NCI-H446 treated with DMSO at 0.1 percent for 48 hours (cell line): ENCODE measurements at places on chromosomes 7 and 10.

- no peak for DNase-seq
Observed at GRCh38 chr7:33970536-33970935, 65.2 kb downstream of the BMPER start.

- no peak for DNase-seq
Observed at GRCh38 chr7:24573554-24574338, 494 bp downstream of the PALS2 start.

GRCh38 chr7:18361756-18362155, 133.8 kb upstream of the HDAC9 start:
- DNase-seq, result no peak

DNA sequence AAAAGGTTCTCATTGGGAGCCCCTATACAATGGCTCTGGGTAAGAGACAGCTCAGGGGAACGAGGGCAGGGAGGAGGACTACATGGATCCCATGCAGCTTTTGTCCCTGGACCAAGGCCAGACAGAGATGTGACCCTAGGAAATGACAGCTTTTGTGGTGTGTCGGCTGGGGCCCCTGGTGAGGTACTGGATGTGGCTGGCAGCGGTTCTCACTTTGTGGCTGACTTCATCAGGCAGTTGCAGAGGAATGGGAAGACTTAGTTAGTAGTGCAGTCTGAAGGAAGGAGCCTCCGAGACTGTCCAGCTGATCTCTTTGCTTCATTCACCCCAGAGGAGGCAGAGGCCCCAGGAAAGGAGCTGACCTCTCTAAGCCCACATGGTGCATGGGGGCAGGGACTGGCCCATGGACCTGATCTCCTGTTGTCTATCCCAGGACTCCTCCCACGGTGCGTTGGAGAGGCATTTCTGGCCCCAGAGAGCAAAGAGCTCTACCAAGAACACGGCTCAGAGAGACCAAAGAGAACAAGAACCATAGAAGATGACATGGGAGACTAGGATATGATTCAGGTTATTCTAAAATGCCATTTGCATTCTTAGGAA, 202.9 kb downstream of the RPS24 start:
- DNase-seq, result no peak

GRCh38 chr7:128000854-128001265, 30.4 kb downstream of the LRRC4 start:
- no peak for DNase-seq

DNA sequence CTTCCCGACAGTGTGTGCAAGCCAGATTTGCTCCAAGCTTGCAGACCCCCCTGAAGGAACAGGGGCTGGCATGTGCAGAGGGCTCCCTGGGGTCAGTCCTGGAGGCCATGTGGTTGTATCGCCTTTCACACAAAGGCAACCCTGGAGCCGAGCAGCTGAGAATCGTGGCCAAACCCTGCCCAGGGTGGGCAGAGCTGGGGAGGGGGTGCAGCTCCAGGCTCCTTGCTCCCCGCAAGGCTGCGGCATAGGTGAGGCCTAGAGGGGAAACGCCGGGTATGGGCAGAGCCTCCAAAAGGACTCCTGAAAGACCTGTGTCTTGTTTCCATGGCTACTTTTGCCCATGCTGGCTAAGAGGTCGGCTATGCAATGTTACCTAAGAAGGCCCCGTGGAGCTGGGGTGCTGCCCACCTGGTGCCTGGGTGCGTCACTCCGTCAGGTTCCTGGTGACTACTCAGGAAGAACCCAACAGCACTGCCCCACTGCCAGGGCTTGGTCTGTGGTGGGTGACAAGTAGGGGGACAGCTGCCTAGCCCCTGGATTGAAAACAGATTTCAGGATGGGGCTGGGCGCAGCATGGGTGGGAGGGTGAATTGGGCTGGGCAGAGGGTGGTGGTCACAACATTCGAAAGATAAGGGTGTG, 171.0 kb upstream of the SHH start:
- no peak for DNase-seq

DNA sequence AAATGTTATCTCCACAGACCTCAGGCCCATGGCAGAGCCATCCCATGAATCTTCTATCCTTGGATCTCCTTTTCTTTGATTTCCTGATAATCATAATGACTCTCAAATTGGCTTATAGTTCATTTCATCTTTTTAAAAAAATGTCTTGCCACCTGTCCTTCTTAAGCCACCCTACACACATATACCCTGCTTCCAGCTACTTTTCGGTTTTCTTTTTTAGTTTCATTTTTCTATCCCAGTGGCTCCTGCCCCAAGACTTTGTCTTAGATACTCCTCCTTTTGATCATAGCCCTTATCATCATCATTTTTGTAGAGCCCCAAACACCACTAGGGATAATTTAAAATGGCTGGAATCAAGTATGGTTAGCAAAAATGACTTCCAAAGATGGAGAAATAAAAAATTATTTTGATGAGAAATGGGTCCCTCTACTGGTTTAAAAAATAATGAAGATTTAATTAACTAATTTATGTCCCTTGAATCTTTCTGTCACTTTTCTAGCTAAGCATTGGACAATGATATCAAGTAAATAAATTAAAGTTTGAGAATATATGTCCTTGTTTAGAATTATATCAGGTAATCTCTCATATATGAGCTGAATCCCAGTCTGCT, 277.3 kb upstream of the SEMA3D start:
- DNase-seq, result no peak

GRCh38 chr7:66296-66695, 126.1 kb upstream of the FAM20C start:
- no peak for DNase-seq
